ENCODE measurements at places on chromosomes 7 and 10. TPM values are rescaled to one million over a fixed set of nuclear protein-coding genes. Genes with fewer than 3 reads are reported as not detected.

DNA sequence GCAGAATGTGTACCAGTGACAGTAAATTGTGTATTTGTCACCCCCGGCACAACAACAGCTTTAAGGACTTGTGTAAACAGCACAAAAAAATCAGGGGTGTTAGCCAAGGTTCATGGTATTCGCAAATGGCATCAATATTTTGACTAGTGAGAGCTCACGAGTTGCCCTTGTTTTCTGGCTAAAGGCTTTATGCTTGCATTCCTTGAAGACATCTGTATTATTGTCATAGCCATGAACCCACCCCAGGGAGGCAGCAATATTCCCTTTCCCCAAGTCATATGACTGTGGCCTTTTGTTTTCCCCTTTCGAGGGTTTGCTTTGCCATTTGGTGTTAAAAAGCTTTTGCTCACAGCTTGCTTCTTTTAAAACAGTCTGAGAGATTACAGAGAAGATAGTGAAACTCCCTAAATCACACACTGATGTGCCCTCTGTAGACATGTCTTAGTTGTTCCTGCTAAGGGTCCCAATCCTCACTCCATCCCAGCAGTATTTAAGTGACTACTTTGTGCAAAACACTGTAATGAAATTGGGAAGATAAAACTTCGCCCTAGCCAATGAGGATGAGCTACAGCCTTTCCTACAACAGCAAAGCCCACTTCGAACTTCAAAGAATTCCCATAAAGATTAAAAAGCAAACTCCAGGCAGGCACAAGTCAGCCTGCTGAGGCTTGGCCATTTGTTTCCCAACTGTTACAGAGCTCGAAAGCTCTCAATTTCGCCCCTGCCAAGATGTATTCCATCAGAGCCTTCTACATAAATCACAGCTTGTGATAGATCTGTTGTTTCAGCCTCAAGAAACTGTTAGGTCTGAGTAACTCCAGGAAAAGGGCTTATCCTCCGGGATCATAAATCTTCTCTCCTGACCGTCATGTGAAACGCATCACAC lies 172.3 kb downstream of the ADAM12 start:
- no peak for DNase-seq

DNA sequence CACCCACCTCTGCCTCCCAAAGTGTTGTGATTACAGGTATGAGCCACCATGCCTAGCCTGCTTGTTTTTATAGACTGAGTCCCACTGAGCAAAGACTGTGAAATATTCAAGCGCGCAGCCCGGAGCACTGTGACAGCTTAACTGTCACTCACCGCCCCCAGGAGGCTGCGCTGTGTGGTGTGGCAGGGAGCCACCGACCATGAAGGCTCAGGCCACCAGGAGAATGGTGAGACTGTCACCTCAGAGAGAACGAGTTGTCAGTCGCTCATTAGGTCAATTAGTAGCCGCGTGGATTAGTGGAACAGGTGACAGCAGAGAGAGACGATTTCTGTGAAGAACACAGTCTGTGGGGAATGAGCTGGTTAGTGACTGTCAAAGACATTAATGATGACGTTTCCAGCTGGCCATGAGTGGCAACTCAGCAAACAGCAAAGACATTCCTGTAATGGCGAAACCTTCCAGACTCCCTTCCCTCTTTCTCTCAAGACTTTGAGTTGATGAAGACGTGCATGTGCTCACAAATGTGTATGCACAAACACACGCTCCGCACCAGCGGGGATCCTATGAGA lies 64.5 kb downstream of the CYCS start:
- DNase-seq, result no peak

GRCh38 chr10:29386342-29386999 lies 97.6 kb downstream of the LYZL1 start:
- DNase-seq, result no peak

GRCh38 chr10:59372543-59372942 lies 10.2 kb upstream of the FAM13C start:
- no peak for DNase-seq

DNA sequence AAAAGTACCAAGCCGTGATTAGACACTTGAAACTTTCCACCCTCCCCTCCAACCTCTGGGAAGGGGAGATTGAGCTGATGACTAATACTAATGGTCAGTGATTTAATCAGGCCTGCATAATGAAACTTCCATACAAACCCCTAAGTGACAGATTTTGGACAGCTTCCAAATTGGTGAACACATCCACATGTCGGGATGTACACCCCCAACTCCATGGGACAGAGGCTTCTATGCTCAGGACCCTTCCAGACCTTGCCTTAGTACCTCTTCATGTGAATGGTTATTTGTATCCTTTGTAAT lies 4.8 kb downstream of the NUB1 start:
- DNase-seq, result no peak

- DNase-seq, result no peak
Observed at GRCh38 chr10:77836299-77836820, 90.2 kb downstream of the DLG5 start.

DNA sequence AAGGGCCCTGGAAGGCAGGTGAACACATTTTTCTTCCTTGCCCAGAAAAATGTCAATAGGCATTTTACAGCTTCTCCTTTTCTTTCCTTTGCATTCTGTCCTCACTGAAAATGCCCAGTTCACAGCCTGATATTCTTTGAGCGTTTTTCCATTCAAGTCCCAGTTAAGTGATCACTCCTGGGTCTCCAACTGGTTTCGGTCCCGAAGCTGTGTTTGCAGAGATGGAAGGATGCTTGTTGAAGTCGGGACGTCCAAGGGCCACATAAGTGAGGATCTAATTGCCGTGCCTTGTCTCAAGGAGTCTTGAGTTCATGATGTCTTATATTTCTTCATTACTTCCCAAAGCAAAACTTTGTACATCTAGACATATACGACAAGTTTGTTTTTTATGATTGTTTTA lies 208.7 kb upstream of the PRKCQ start:
- DNase-seq, result no peak

GRCh38 chr10:86055928-86056327 lies 310.7 kb downstream of the GRID1 start:
- no peak for DNase-seq

DNA sequence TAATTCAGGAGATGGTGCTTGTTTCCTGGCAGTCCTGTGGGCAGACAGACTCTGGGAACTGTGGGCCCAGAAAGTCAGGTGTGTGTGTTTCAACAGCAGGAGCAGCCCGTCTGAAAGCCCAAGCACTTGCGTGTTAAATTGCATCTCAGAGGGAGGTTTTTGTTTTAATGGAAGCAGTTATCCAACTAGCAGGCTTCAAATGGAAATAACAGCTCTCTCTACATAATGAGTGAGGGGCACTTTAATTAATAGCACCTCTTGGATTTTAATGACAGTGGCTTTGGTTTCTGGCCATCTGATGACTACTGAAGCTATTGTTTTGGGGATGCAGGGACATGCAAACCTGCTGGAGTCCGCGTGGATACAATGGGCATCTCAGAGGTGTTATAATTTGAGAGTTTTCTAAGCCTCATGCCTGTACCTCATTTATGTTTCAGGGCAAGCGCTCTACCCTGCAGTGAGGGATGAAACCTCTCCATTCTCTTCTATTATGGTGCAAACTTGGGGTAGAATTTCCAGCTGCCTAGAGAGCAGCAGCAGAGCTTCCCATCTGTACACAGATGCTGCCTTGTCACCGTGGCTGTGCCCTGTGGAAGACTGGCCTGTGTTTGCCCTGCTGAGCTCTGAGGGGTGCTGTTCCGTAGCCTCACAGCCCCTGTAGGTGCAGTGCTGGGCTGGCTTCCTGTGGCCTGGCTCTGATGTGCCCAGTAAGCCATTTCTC lies 206.6 kb upstream of the GPR26 start:
- DNase-seq, result peak; percentile 61

GRCh38 chr7:139451638-139452037 lies 31.8 kb downstream of the KLRG2 start:
- DNase-seq, result no peak

- DNase-seq, result no peak
Observed at GRCh38 chr7:135205850-135206249, 5.5 kb downstream of the WDR91 start.

DNA sequence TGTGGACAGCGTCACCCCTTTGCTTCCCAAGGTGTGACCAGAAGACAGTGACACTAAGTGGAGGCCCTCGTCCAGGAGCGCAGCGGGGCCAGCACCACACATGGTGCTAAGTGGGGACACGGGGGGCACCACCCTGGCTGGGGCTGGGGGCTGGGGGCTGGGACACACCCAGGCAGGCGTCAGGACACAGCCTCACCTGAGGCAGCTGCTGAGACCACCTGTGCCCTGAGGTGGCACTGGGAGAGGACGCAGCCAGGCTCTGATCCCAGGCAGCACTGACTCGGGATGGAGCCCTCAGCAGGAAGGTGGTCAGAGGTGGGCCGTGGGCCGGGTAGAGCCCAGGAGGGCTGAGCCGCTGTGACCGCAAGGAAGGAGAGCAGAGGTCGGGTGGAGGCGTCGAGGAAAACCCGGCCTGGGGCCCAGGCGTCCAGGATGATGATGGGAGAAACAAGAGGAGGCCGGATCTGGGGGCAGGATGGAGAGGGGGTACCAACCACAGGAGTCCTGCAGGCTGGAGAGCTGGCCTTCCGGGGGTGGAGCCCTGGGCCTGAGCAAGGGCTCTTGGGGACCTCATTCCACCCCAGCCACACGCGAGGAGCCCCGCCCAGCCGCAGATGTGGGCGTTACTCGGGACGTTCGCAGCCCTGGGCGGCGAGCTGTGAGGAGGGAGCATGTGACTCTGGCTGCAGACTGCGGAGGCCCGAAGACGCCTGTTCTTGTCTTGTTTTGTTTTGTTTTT lies 22.5 kb downstream of the LRRC27 start:
- DNase-seq, result no peak

GRCh38 chr10:127310430-127310829 lies 114.0 kb upstream of the INSYN2A start:
- DNase-seq, result no peak

DNA sequence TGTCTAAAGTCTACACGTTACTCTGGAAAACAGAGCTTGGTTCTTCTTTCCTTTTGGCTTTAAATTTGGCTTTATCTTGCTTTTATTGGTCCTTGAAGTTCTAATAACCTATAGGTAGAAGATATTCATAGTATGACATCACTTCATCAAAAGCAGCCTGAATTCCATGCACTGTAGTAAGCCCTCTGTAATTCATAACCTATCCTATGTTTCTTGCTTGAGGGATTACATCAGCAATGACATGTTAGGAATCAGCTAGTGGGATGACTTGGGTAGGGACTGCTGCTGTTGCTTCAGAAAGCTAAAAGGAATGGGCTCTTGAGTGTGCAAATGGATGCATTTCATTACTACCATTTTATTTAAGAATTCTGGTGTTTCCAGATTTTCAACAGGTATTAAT lies 184.9 kb downstream of the PTEN start:
- DNase-seq, result no peak

- DNase-seq, result no peak
Observed at GRCh38 chr7:35544028-35544742, 150.8 kb downstream of the HERPUD2 start.

DNA sequence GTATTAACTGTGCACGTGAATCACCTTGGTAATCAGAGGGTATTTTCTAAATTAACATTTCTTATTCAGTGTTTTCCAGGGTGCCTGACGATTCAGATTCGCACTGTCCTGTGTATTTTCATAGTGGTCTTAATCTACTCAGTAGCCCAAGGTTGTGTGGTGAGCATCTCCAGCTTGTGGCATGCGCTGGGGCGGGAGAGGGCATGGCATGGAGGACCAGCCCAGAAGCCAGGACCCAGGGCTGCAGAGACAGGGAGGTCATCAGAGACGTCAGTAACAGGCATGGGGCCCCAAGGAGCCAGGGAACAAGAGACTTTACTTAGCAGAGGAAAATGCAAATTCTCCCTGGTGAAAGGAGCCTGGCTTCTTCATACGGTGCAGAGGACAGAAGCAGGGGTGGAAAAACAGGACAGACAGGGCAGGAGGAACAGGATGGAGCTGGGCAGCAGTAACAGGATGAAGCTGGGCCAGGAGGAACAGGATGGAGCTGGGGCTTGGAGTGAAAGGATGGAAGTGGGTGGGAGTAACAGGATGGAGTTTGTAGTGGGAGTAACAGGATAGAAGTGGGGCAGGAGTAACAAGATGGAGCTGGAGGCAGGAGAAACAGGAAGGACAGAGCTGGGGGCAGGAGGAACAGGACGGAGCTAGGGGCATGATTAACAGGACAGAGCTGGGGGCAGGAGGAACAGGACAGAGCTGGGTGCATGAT lies 110.9 kb downstream of the ADCY1 start:
- no peak for DNase-seq

- DNase-seq, result no peak
Observed at GRCh38 chr7:112649560-112649959, 140.6 kb downstream of the TMEM168 start.

DNA sequence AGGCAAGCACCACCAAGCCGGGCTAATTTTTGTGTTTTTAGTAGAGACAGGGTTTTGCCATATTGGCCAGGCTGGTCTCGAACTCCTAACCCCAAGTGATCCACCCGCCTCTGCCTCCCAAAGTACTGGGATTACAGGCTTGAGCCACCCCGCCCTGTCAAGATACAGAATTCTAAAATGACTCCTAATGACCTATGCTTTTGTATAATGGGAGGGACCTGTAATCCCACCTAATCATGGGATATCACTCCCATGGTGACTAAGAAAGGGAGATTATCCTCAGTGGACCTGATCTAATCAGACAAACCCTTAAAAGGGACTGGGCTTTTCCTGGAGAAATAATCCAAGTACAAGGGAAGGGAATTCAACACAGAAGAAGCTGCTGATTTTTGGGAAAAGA lies 28.8 kb downstream of the SAMD8 start:
- no peak for DNase-seq

DNA sequence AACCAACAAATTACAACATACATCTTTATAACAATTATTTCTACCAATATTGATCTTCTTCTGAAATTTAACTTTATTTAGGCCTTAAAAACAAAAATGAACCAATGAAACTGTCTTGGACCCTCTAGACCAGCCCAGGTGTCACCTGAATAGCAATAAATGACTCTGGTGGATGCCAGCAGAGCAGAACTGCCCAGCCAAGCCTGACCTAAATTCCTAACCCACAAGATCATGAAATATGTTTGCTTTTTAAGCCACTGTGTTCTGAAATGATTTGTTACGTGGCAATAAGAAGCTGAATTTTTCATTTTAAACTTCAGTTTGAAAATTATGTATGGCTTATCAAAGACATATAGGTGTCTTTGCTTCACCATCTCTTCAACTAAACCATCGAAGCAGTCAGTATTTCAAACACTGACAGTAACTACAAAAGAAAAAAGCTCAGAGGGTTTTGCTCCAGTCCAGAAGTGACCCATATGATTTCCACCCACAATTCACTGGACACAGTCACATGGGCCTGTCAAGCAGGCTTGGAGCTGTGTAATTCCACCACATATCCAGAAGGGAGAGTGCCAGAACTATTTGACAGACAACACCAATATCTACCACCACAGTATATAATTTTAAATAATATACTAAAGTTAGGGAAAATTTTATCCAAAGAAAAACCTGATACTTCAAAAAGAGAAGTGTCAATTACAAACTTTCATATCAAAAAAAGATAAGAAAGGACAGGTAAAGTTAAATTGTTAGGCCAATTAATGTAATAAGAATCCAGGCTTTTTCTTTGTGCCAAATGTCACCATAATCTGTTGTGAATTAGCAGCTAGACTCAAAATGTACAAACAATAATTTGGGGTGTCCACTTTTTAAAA lies 94.5 kb downstream of the KMT2C start:
- no peak for DNase-seq

Gene IL2RA
- total RNA-seq, result not detected

Gene BAIAP2L1
- 42.0 TPM for total RNA-seq

Gene SPDYE2
- total RNA-seq, result not detected

Gene ERLIN1
- total RNA-seq, result 32.0 TPM

Gene USP6NL
- total RNA-seq, result 28.8 TPM

Gene FBXW4
- 32.8 TPM for total RNA-seq

Gene TEX36
- total RNA-seq, result not detected

Gene OPN4
- not detected for total RNA-seq

Gene AOAH
- total RNA-seq, result 0.55 TPM

Gene BTBD16
- total RNA-seq, result not detected

Gene ZPBP
- total RNA-seq, result not detected

Gene CDK14
- 48.8 TPM for total RNA-seq
